ENCODE measurements at places on chromosomes 4 and X.
A peak's percentile ranks its signal among the peaks of the same experiment; 100 is the strongest.

- no peak for ATAC-seq
These were observed 14.7 kb downstream of the TRIM2 start for GRCh38 chr4:153218961-153219360.

DNA sequence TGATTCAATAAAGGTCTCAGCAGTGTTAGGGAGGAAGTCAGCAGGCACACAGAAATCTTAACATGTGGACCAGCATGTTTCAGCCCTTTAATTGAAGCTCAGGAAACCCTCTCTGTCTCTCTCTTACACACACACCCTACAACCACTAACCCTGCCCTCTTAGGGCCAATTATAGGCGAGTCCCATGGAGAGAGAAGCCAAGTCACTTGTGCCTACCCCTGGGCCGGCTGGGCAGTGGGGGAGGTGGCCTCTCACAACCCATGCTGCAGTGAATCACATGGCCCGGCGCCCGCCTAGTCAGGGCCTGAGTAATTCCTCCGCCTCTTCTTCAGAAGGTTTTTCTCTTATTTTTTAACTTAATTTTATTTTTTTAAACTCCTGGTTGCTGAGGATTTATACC is 3.7 kb downstream of the FGD1 start:
- ATAC-seq = no peak

GRCh38 chrX:24424948-24425347 is 40.1 kb upstream of the PDK3 start:
- peak; percentile 70 for ATAC-seq

- ATAC-seq = no peak
These were observed 786.1 kb upstream of the AADAT start for GRCh38 chr4:170875868-170876267.

- ATAC-seq = no peak
These were observed 50.7 kb downstream of the MAP7D3 start for GRCh38 chrX:136200466-136200865.

GRCh38 chr4:48296365-48296764 is 26.7 kb upstream of the TEC start:
- ATAC-seq = no peak
